ENCODE measurements at places on chromosomes 2 and 18.

DNA sequence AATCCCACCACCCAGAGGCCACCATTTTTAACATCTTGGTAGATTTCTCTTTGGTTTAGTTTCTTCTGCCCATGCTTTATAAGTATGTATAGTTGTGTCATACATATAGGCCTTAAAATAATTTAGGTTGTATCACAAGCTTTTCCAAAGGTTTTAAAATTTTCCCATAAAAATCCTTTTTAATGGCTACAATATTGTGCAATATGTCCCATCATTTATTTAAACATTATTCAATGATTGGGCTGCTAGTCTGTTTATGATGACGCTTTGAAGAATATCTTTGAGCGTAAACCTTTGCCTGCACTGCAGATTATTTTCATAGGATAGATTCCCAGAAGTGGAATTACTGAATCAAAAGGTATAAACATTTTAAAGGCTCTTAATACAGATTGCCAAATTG is 217.3 kb downstream of the CLIP4 start:
- H3K27ac ChIP-seq: no peak overlapping the region
- H3K27me3 ChIP-seq: peaks cover 6% of the 10 kb centered on the region
- DNase-seq: no peak
- no peaks in the 10 kb centered on the region for H3K36me3 ChIP-seq

GRCh38 chr18:72648079-72648478 is 103.9 kb upstream of the CBLN2 start:
- no peak overlapping the region for H3K4me3 ChIP-seq
- no peaks in the 10 kb centered on the region for H3K36me3 ChIP-seq
- H3K27me3 ChIP-seq: peaks cover 88% of the 10 kb centered on the region
- H3K27ac ChIP-seq: no peak overlapping the region
- no peaks in the 10 kb centered on the region for H3K4me1 ChIP-seq

DNA sequence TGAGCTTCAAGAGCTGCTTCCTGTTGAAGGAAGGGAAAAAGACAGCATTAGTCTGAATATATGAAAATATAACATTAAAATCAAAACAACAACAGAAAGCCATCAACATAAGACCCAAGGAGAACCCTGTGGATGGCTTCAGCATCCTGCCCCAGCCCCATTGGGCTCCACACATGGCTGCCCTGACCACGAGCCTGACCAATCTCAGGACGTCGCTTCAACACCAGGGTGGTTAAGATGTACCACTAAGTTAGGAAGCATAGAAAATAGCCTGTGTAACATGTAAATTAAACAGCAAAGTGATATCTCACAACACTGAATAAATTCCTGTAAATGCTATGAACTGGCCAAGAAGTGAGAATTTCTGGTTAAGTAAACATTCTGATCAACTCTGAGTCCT is 77.2 kb upstream of the CD226 start:
- H3K36me3 ChIP-seq: peaks cover 17% of the 10 kb centered on the region
- H3K27me3 ChIP-seq: no peaks in the 10 kb centered on the region
- no peak overlapping the region for H3K4me3 ChIP-seq
- no peak for DNase-seq

DNA sequence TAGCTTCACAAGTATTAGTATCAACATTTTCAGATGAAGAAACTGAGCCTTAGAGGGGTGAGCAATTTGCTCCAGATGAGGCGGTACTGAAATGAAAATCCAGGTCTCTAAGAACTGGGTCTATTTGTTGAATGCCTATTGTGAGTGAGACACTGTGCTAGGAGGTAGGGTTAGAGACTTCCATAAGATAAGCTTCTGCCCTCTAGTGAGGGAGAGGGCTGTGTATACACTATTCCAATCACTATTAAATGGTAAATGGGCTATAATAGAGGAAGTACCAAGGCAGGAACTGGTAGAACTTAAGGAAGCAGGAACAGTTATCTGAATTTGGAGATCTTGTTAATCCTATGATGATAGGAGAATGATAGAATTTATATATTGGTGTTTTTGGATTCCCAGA is 23.6 kb upstream of the GLS start:
- peaks cover 5% of the 10 kb centered on the region for H3K4me1 ChIP-seq
- no peak for DNase-seq
- no peak overlapping the region for H3K27ac ChIP-seq
- H3K27me3 ChIP-seq: peaks cover 3% of the 10 kb centered on the region
- no peaks in the 10 kb centered on the region for H3K36me3 ChIP-seq

GRCh38 chr2:70087702-70088597 is 673 bp downstream of the PCBP1 start:
- no peaks in the 10 kb centered on the region for H3K27me3 ChIP-seq
- peaks cover 24% of the 10 kb centered on the region for H3K36me3 ChIP-seq
- peak; percentile 25 for DNase-seq
- H3K4me3 ChIP-seq: peak overlapping the region; percentile 98
- H3K27ac ChIP-seq: peak overlapping the region; percentile 99

- no peak for DNase-seq
- H3K4me1 ChIP-seq: no peaks in the 10 kb centered on the region
- H3K27ac ChIP-seq: no peak overlapping the region
- H3K27me3 ChIP-seq: peaks cover 27% of the 10 kb centered on the region
- no peak overlapping the region for H3K4me3 ChIP-seq
These were observed 51.5 kb downstream of the KLHL29 start for GRCh38 chr2:23436346-23437098.

- H3K27me3 ChIP-seq: peaks cover 3% of the 10 kb centered on the region
- no peaks in the 10 kb centered on the region for H3K36me3 ChIP-seq
- H3K4me1 ChIP-seq: no peaks in the 10 kb centered on the region
- DNase-seq: no peak
These were observed 60.3 kb downstream of the ADD2 start for GRCh38 chr2:70707706-70708105.

DNA sequence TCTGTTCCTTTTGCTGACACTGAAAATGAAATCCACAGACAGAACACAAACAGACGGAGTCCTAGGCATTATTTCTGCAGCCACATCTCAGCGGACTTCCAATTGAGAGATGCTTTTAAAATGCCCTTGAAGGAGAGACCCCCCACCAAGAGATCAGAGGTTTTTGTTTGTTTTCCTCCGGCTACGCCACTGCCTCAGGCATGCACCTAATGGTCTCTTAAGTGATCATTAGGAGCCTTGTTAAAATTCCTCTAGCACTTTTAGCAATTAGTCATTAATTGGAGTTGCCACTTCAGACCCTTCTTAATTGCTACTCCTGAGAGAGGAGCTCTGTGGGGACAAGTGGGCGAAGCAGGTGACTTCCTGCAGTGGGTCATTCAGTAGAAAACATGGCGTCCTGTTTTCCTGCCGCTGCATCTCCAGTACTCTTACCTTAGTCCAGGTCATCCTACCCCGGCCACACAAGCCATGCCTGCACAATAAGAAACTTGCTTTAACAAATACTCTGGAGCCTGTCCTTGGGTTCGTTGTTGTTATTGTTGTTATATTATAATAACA is 257.7 kb upstream of the CHAC2 start:
- H3K36me3 ChIP-seq: no peaks in the 10 kb centered on the region
- H3K4me1 ChIP-seq: peaks cover 2% of the 10 kb centered on the region
- peak overlapping the region; percentile 39 for H3K27ac ChIP-seq

DNA sequence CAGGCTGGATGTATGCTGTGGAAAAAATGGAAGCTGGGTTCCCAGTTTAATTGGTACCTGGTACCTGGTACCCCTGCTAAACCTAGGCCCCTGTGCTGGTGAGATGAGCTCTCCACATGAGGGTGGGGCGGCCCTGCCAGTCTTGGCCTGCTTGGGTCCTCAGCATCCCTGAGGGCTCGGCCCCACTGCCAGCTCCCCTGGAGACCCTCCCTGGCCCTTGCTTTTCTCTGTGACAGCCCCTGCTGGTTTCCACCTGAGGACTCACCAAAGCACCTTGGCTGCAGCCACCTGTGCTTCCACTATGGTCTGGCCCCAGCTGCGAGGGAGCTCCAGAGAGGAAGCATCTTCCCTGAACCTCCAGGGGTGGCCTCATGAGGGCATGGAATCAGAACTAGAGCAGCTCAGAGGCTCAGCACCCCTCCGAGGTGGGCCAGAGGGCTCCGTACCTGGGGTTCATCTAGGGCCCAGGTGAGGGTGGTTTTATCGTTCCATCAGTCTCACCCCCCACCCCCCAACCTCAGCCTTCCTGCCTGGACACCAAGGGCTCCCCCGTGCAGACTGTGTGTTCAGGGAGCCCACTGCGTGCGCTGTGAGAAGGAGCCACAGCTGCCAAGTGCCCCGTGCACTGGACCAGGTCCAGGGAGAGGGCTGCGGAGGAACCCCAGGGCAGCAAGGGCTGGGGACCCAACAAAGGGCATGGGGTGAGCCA is 23.7 kb upstream of the HDAC4 start:
- no peak overlapping the region for H3K4me3 ChIP-seq
- H3K27me3 ChIP-seq: peaks cover 14% of the 10 kb centered on the region
- no peak for DNase-seq
- H3K27ac ChIP-seq: no peak overlapping the region

DNA sequence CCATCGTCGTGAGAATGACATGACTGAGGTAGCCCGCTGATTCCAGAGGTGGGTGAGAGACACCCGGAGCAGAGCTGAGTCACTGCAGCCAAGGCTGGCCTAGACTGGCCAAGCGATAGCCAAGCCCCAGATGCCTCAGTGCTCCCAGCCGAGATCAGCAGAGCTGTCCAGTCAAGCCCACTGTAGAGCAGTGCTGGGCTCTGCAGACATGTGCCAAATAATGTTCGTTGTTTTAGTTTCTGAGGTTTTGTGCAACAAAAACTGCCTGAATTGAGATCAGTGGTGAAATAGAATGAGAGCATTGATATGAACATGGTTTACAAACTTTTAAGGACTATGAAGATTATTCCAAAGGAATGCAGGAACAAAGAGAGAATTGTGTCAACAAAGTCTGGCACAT is 42.1 kb downstream of the INSIG2 start:
- no peak overlapping the region for H3K4me3 ChIP-seq
- H3K4me1 ChIP-seq: no peaks in the 10 kb centered on the region
- no peaks in the 10 kb centered on the region for H3K27me3 ChIP-seq

GRCh38 chr18:79644666-79645057 is 34.9 kb upstream of the CTDP1 start:
- no peaks in the 10 kb centered on the region for H3K4me1 ChIP-seq
- H3K4me3 ChIP-seq: no peak overlapping the region
- H3K27ac ChIP-seq: no peak overlapping the region
- H3K36me3 ChIP-seq: no peaks in the 10 kb centered on the region
- peaks cover 22% of the 10 kb centered on the region for H3K27me3 ChIP-seq

- no peaks in the 10 kb centered on the region for H3K36me3 ChIP-seq
- peaks cover 16% of the 10 kb centered on the region for H3K4me1 ChIP-seq
- H3K27me3 ChIP-seq: peaks cover 55% of the 10 kb centered on the region
- peak; percentile 42 for DNase-seq
These were observed 1.0 kb upstream of the GMPPA start for GRCh38 chr2:219497495-219498279.

GRCh38 chr2:162070228-162070936 is 3.6 kb downstream of the DPP4 start:
- H3K27me3 ChIP-seq: peaks cover 59% of the 10 kb centered on the region
- no peak for DNase-seq
- H3K4me1 ChIP-seq: peaks cover 30% of the 10 kb centered on the region
- H3K4me3 ChIP-seq: no peak overlapping the region
- no peaks in the 10 kb centered on the region for H3K36me3 ChIP-seq

- H3K36me3 ChIP-seq: peaks cover 15% of the 10 kb centered on the region
- H3K4me1 ChIP-seq: no peaks in the 10 kb centered on the region
- no peak for DNase-seq
- no peak overlapping the region for H3K4me3 ChIP-seq
- no peaks in the 10 kb centered on the region for H3K27me3 ChIP-seq
- H3K27ac ChIP-seq: no peak overlapping the region
These were observed 177.9 kb downstream of the ANTXR1 start for GRCh38 chr2:69190743-69191404.

DNA sequence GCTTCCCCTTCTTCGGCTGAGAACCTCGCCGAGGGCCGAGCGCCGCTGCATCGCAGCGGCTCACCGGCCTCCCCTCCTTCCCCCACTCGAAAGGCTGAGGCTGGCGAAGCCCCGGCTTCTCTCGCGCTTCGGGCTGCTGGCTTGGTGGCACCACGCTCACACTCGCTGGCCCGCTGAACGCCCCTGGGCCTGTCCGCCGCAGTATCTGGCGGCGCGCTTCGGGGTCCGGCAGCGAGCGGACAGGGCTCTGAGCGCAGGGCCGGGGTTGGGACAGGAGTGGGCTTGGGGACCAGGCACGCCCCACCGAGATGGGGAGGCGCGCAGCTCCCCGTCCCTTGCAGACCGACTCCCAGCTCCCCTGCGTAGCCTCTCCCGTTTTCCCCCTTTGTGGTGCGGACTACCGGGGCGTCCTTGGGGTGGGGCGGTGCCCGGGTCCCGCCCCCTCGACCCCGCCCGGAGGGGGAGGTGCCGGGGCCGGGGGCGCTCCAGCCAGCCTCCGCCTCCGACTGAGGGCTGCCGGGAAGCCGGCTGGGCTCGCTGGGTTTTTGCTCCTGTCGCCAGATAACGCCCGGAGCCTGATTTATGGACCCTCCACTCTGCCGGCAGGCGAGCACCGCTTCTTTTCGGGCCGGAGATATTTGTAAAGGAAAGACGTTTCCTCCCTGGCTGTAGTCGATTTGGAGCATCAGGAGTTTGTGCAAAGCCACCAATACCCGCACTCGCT is 3.8 kb downstream of the GBX2 start:
- H3K27me3 ChIP-seq: peaks cover 59% of the 10 kb centered on the region
- H3K4me3 ChIP-seq: peak overlapping the region; percentile 58
- H3K27ac ChIP-seq: no peak overlapping the region
- DNase-seq: no peak

DNA sequence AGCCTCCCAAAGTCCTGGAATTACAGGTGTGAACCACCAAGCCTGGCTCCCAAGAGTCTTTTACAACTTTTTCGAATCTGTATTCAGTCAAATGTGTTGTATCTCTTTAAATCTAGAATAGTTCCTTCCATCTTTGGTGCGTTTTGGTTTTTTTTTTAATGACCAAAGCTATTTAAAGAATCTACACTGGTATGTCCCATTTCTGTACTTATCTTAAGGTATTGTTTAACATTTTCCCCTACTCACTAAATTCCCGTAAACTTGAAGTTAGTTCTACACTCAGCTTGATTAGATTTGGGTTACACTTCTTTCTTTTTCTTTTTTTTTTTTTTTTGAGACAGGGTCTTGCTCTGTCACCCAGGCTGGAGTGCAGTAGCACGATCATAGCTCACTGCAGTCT is 63.8 kb downstream of the TMEM237 start:
- H3K4me1 ChIP-seq: peaks cover 2% of the 10 kb centered on the region
- H3K27ac ChIP-seq: no peak overlapping the region
- no peaks in the 10 kb centered on the region for H3K27me3 ChIP-seq
- DNase-seq: no peak
- H3K36me3 ChIP-seq: no peaks in the 10 kb centered on the region

- H3K4me1 ChIP-seq: peaks cover 10% of the 10 kb centered on the region
- no peak for DNase-seq
- H3K27ac ChIP-seq: peak overlapping the region; percentile 93
- peak overlapping the region; percentile 94 for H3K4me3 ChIP-seq
These were observed 754 bp downstream of the ATG16L1 start for GRCh38 chr2:233252227-233252626.
